ENCODE measurements at places on chromosomes 12 and 14.

GRCh38 chr12:107580750-107581618 is 104.6 kb upstream of the PWP1 start:
- DNase-seq, result no peak

- no peak for DNase-seq
These were observed 853 bp downstream of the TTC9 start for GRCh38 chr14:70642303-70643235.

- no peak for DNase-seq
These were observed 59.8 kb upstream of the C12orf71 start for GRCh38 chr12:27142101-27142721.

DNA sequence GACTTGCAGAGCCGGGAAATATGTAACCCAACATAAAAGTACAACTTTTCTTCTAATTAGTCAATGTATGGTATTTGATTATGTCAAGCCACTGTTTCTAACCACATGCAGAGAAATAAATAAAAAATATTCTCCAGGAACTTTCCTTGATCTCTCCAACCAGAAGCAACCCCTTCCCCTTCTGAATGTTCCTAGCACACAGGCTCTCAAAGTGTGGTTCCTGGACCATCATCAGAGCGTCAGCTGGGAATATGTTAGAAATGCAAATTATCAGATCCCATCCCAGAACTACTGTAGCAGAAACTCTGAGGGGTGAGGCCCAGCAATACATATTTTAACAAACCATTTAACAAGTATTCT is 21.0 kb upstream of the ITPR2 start:
- DNase-seq, result no peak

GRCh38 chr12:62834971-62835547 is 99.9 kb downstream of the PPM1H start:
- no peak for DNase-seq

GRCh38 chr12:70383886-70384285 is 17.8 kb downstream of the KCNMB4 start:
- DNase-seq, result no peak

DNA sequence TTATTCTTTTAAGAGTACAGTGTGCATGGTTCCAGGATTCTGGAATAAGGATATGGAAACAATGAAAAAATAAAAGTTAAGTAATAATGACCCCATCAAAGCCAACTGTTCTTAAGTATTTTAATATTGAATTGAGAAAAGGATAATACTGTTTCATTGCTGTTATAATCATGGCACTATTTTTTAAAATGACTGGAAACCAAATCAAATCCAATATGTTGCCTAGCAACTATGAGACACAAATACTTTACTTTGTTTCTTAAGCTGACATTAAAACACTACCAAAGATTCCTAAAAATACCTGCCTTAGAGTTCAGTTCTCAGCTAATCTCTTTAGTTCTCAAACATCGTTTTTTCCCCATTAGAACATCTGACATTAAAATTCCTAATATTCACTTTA is 66.4 kb upstream of the OTOGL start:
- DNase-seq, result no peak

- no peak for DNase-seq
These were observed 49.9 kb downstream of the PELI2 start for GRCh38 chr14:56168007-56168616.

DNA sequence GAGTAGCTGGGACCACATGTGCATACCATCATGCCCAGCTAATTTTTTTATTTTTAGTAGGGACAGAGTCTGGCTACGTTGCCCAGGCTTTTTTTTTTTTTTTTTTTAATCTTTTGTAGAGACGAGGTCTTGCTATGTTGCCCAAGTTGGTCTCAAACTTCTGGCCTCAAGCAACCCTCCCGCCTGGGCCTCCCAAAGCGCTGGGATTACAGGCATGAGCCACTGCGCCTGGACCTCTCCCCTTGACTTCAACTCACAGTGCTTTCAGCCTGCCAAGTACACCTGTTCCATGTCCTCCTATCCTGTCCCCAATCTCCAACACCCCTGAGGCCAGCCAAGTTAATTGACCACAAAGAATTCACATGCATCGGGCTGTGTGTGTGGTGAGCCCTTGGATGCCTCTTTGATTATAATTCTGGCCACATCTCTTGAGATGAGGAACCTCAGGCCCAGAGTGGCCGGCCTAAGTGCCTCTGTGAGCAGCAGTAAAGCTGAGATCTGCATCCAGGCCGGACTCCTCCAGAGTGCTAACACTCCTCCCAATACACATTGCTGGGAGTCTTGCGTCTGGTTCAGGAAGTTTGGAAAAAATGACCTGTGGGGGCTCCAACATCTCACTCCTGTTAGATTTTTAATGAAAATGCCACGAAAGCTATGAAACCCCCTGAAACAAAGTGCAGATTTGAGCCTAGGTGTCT is 6.8 kb downstream of the RAB35 start:
- DNase-seq, result no peak

DNA sequence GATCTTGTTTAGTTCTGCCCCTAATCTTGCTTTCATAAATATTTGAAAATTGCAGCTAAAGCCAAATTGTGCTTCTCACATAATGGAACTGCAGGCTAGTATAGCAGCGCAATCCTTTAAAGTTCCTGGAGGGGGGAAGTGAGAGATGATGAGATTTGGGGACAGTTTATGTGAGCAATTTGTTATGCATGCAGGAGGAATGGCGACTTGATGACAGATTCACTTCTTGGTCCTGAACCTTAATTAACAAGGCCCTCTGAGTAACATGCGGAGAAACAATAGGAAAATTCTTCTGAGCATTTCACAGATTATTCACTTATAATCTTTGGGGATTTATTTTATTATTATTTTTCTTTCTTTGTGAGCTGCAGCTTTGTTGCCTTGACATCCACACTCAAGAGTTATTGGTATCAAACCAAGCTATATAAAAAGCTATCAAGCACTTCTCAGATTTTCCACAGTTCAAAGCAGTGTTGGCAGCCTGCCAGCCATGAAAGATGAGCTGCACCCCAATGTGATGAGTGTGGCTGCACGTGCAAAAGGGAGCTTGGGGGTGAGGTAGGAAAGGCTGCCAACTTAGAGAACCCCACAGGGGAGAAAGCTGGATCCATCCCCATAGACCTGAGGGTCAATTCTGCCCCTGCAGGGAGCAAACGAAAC is 1662.2 kb upstream of the FLRT2 start:
- DNase-seq, result no peak

DNA sequence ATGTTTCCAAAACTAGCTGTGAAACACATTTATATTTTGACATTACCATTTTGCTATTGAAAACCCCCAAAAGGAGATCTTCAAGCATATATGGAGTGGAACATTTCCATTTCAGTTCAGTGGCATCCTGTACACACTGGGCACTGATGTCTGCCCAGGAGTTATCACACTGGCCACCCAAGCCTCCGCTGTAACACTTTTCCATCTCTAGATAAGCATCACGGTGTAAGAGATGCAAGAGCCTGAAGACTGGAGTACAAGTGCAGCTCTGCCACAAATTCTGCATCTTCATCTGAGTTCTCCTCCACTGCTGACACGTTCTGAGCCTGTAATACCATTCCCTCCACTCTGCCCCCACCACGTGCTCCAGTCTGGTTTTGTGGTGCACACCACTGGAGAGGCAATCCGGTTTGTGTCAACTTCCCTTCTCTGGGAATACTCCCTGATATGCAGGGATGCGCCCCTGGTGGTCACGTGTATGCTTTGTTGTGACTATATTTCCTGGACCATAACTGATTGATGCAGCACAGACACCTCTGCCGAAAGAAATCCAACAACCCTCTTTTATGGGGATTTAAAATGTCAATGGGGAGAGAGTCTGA is 12.7 kb downstream of the SPTLC2 start:
- no peak for DNase-seq

GRCh38 chr12:38711054-38711453 is 194.3 kb downstream of the CPNE8 start:
- DNase-seq, result no peak

- DNase-seq, result no peak
These were observed 322.8 kb downstream of the RGS6 start for GRCh38 chr14:72254937-72255472.

DNA sequence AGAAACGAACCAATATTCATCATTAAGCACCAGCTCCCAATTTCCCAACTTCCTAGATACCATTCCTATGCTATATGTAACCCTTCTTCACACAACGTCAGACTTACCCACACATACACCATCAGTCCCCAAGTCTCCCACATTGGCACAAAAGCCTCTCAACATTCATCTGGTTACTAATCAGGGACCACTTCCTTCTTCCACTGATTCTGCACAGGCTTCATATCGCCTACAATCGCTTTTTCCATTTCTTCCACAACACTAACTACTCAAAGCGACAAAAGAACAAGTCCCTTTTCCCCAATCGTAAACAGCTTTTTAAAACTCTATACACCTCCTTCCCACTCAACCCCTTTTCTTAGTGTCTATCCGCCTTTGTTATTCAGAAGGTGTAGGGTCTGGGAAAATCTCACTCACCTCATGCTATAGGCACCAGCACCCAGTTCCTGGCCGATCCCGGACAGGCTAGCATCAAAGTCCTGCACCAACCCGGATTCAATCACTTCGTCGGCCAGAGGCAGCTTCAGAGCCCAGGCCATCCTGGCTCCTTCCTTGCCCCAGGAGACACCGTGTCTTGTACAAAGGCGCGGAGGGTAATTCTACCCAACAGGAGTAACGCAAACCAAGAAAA is 936 bp downstream of the TFCP2 start:
- no peak for DNase-seq

GRCh38 chr12:100273782-100274181 is 6.8 kb downstream of the SCYL2 start:
- DNase-seq, result no peak

- no peak for DNase-seq
These were observed 10.8 kb downstream of the TMEM52B start for GRCh38 chr12:10189653-10190052.

GRCh38 chr14:90774316-90774715 is 41.9 kb downstream of the TTC7B start:
- DNase-seq, result no peak

GRCh38 chr12:95633049-95633731 is 81.9 kb upstream of the USP44 start:
- DNase-seq, result no peak

GRCh38 chr14:93286212-93286890 is 46.5 kb downstream of the BTBD7 start:
- DNase-seq, result no peak

DNA sequence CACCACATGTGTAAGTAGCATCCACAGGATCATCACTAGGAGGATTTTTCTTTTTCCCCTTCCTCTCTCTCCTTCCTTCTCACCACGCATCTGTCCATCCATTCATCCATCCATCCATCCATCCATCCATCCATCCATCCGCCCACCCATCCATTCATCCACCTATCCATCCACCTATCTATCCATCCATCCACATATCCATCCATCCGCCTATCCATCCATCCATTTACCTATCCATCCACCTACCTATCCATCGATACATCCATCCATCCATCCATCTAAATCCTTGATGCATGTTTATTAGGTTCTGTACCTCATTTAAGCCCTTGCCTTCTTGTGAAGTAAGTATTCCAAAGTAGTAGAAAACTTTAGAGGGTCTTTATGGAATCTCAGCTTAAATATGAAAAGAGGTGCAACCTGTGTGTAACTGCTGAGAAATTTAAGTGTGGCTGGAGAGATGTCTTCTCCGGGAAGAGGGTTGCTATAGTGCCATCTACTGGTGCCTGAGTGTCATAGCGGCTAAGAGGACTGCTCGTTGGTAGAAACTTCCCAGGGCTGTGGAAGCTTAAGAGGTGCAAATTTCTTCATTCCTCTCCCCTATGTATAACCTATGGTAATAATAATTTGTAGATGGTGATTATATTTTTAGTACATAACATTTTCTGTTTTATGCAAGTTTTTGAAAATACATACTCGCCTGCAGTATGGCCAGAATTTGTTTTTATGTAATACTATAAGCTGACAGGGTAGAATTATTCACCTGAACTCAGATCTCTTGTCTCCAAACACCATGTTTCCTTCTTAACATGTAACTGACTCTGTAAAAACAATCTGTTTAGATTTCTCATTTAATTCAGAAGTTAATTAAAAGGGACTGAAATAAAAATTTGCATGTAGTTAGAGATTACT is 46.0 kb downstream of the MYO1H start:
- DNase-seq, result no peak
